NCI-H524 treated with DMSO at 0.1 percent for 48 hours (cell line): ENCODE measurements at places on chromosomes 5 and 9.

- no peak for DNase-seq
Observed at GRCh38 chr5:115930630-115931337, 31.5 kb upstream of the LVRN start.

DNA sequence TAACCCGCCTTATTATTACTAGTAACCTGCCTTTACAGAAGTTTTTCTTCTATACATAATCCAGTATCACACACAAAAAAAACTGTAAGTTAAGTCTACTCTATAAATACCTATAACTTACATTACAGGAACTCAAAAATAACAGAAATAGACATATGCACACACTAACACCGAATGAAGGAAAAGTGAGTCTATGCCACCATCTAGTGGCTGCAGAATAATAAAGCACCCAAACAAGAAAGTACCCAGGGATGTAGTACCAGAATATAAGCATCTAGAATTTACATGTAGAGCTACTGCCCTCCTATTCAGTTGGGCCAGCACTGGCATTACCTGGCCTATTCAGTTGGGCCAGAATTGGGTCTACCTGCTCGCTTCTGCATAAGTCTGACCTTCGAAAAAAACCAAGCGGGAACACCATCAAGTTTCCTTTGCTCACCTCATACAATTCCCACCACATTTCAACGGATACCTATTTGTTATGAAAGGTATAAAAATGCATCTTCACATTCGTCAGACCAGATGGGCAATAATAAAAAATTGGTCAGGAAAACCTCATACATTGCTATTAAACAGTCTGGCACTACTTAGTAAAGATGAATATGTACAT is 4.0 kb upstream of the NIPSNAP3A start:
- no peak for DNase-seq

GRCh38 chr5:63911871-63912270 is 50.4 kb downstream of the HTR1A start:
- DNase-seq, result no peak

- no peak for DNase-seq
Observed at GRCh38 chr5:132100672-132101261, 27.2 kb downstream of the CSF2 start.

DNA sequence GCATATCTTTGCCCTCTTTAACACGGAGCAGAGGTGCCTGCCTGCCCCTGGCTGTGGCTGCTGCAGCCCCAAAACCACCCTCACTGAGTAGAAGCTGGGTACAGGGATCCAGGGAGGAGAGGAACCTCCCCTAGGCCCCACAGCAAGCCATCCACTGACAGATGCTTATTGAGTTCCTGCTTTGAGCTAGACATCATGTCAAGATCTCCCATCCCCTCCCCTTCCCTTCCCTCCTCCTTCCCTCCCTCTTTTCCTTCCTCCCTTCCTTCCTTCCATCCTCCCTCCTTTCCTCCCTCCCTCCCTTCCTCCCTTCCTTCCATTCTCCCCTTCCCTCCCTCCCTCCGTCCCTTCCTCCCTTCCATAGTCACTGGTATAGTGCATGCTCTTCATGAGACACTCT is 29.3 kb downstream of the GOLGA2 start:
- DNase-seq, result no peak

DNA sequence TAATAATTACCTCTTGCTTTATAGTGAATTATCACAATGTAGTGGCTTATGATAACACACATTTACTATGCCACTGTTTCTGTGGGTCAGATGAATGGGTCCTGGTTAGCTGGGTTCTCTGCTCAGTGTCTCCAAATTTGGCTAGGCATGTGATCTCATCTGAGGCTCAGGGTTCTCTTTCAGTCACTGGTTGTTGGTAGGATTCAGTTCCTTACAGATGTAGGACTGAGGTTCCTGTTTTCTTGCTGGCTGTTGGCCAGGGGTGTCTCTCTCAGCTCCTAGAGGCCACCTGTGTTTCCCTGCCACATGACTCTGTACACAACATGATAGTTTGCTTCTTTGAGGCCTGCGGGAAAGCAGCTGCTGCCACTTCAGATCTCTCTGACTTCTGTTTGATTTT is 7.1 kb downstream of the NFX1 start:
- DNase-seq, result peak; percentile 35

DNA sequence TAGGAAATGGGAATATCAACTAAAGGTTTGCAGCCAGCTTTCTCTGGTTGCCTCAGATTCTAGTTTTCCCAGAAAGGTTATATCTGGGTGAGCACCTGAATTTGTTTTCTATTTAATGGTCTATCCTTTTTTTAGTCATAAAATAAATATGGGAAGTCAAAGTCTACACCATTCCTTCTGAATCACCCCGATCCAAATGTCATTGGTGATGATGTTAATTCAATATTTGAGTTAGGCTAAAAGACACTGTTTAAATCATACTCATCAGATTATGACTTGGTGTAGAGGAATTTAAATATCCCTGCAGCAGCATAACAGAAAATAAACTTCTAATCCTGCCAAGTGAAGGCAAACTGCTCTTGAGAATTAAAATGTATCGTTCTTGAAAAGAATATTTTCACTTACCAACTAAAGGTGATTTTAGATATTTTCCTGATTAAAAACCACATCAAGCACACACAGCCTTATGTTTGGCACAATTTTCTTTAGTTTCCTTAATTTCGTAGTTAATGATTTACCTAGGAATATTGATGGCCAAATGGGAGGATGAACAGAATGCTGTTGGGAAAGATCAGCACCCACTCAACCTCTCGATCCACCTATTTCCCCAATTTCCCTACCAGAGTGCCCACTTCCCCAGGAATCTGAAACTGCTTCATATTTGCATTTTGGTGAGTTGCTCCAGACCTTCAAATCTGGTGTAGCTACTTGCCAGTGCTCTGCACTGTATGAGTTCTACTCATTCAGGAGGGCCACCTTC is 103.1 kb upstream of the TSLP start:
- no peak for DNase-seq

- DNase-seq, result no peak
Observed at GRCh38 chr5:2901511-2901910, 150.0 kb upstream of the IRX2 start.

- DNase-seq, result no peak
Observed at GRCh38 chr5:58617241-58617640, 34.4 kb downstream of the RAB3C start.

GRCh38 chr9:14051419-14051818 is 262.5 kb downstream of the NFIB start:
- no peak for DNase-seq

GRCh38 chr5:158140120-158140731 is 281.3 kb upstream of the CLINT1 start:
- DNase-seq, result peak; percentile 38

GRCh38 chr5:159916841-159917761 is 819 bp downstream of the ADRA1B start:
- no peak for DNase-seq

DNA sequence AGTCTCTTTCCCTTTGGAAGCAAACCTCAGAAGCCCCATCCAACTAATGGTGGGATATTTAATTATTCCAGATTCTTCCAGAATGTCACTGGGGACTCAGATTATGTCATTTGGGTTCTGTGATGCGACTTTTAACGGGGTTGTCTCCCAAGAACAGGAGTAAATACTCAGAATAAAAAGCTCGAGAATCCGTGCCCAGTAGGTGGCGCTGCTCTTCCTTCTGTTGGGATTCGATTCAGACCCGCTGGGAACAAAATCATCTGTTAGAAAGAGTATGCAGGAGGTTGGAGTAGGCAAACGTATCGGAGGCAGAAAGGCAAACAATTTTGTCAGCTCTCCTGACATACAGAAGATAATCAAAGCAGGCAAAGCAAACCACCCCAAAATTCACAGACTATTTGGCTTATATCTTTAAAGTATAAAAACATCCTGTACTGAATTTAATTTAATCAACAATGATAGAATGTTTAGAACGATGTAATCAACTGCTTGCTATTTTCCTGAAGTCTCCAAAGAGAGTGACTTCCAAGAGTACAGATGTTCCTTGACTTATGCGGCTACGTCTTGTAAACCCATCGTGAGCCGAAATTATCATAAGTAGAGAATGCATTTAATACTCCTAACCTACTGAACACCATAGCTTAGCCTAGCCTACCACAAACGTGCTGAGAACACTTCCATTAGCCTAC is 169.8 kb upstream of the RAI14 start:
- DNase-seq, result peak; percentile 53

DNA sequence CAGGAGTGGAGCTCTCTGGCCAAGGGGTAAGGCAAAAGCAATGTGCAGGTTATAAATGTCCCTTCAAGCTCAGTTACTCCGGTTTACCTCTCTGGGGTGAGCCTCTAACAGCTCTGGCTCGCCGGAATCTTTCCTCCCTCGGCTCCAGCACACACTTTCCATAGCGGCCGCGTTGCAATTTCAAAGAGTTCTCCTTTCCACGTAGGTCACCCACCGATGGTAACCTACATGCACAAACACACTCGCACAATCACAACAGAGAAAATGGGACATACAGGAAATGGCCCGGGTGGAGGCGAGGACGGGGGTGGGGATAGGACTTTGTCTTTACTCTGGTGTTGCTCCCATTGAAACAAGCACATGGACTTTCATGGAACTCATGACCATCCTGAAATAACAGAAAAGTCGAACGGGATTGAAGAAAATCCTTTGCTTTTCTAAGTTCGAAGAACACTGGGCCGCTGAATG is 1.2 kb downstream of the LHFPL2 start:
- no peak for DNase-seq

- no peak for DNase-seq
Observed at GRCh38 chr5:177576169-177576568, 15.8 kb upstream of the TMED9 start.

DNA sequence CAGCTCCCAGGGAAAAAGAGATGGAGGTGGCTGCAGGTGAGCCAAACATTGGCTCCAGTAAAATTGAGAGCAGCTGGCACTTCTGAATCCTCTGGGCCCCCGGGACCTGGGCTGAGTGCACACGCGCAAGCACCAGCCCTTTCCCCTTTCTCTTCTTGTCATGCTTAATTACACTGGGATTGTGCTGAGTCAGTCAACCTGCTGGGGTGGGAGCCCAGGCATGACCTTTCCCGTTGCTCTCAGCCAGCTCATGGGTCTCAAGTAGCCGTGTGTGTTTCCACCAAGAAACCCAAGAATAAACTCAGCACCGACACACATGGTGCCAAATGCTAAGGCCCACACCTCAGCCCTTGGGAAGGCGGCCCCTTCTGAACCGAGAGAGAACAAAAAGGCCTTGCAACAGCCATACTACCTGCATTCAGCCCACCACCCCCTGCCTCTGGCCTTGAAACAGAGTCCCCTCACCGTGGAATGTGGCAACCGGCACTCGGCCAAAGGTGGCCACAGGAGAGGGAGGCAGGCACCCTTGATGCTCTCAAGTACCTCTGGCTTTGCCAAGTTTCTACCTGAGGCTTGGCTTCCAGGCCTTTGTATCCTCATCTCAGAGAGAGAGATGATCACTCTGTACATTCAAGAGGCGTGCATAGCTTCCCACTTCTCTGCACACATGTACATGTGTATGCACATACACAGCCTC is 28.1 kb downstream of the SLIT3 start:
- DNase-seq, result no peak

DNA sequence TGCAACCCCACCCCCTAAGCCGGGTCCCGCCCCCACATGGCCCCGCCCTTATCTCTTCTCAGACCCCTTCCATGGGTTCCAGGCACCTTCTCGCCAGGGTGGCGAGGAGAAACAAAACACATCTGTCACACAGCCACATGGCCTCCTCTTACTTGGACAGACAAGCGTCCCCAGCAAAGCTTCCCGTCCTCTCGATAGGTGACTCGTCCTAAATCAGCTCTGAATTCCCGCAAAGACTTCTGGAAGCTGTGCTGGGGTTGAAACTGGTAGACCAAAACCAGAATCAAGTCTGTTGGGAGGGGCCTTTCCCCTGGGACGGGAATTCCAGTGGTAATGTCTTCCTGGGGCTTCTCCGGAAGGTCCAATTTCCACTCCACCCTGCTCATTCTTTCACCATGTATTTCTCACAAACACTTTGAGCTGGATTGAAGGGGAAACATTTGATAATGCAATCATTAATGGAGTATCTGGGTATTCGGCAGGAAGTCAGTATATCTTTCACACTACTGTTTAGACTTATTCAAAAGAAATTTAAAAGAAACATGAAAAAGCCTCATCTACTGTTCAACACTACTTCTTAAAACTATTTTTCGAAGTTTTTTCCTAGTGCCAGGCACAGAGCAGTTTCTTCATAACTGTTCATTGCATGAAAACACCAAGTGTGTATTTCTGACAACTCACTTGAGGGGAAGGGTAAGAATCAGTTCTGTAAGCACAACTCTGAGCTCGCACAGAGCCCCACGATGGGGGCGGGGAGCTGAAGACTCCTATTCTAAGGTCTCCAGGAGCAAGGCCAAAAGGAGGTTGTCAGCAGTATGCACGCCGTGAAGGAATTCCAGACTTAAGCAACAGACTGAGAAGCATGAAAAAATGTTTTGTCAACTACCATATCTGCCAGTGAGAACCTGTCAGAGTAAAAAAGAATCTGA is 644 bp upstream of the CTNNAL1 start:
- DNase-seq, result peak; percentile 73

DNA sequence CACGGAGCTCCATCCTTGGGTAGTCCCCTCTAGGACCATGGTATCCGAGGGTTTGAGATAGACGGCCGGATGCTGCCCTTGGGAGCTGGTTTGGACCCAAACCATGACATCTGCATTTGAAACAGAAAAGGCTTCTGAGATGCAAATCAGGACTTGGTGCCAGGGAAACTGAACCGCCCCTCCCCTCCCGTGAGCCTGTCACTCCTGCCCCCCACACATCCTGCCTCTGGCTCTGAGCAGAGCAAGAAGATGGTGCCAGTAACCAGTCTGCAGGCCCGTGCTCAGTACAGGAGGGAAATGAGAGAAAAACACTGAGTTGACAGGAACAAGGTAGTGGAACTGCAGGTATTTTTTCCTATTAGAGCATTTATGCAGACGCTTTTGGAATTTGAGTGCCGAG is 18.6 kb downstream of the ARPC5L start:
- no peak for DNase-seq

- DNase-seq, result no peak
Observed at GRCh38 chr9:25936031-25936430, 257.8 kb upstream of the TUSC1 start.

DNA sequence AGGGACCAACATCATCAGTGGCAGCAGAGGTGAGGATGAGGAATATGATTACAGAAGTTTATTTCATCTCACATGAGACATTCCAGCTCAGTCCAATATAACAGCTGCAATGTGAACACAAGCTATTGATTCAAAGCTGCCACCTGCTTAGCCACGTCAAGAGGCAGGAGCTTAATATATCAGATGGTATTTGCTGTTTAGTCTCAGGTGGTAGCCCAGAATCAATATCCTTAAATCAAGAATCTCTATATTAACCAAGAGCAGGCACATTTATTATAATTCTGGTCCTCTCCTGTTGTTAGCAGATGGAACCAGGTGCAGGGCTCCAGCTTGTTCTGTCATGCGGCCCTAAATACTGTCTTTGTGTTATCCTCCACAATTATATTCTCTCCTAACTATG is 431.6 kb downstream of the ICE1 start:
- peak; percentile 87 for DNase-seq

- no peak for DNase-seq
Observed at GRCh38 chr5:169803077-169803981, 166.3 kb downstream of the DOCK2 start.
